ENCODE measurements at places on chromosomes 3 and 15. TPM values are rescaled to one million over a fixed set of nuclear protein-coding genes. Genes with fewer than 3 reads are reported as not detected.
A peak's percentile ranks its signal among the peaks of the same experiment; 100 is the strongest.

HIGD1A gene
- total RNA-seq = 227 TPM

GOLGA6B gene
- total RNA-seq = not detected

NDN gene
- 41.2 TPM for total RNA-seq

TMEM89 gene
- not detected for total RNA-seq

TMEM45A gene
- total RNA-seq = 48.5 TPM

CASR gene
- total RNA-seq = not detected

SERPINI2 gene
- total RNA-seq = not detected

ESYT3 gene
- total RNA-seq = 0.06 TPM

CXCR6 gene
- total RNA-seq = not detected

DNA sequence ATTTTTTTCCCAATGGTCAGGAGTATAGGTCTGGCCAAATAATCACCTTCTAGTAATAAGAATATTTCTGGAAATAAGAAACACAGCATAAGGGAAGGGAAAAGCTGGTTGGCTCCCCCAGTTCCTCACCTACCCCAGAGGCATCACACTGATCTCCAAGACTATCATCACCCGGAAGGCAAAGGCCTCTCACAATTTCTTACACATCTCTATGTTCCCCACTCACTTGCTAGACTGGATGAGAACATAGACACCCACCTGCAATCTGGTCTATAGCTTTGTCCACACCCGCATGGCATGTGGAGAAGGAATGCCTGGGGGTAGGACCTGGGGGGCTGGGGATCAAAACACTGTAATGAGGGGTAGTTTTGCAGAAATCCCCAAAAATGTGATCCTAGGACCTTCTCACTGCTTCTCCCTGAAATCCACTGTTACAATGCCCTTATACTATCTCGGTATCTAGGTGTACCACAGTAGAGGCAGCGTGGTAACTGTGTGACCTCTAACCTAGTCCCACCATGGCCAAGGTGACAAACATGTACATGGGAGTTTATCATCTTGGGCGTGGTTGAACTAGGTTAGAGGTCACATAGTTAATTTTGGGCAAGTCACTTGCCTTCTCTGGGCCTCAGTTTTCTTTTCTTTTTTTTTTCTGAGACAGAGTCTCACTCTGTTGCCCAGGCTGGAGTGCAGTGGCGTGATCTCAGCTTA lies 29.5 kb upstream of the NRROS start:
- DNase-seq = no peak

DNA sequence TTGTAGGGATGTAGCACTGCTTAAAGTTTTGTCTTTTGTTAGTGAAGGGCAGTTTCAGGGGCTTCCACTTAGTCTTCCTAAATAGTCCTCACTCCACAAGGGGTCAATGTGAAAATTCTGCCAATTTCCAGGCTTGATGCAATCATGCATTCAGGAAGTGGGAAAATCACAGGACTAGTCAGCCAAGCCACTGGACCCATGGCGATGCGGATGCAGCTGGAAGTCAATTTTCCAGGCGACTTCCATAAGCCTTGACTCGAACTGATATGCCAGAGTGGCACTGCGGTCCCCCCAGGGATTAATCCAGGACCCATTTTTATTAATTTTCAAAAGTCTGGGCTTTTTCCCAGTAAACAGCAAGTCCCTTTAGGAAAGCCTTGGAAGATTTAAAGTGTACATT lies 26.1 kb downstream of the GBE1 start:
- DNase-seq = no peak

DNA sequence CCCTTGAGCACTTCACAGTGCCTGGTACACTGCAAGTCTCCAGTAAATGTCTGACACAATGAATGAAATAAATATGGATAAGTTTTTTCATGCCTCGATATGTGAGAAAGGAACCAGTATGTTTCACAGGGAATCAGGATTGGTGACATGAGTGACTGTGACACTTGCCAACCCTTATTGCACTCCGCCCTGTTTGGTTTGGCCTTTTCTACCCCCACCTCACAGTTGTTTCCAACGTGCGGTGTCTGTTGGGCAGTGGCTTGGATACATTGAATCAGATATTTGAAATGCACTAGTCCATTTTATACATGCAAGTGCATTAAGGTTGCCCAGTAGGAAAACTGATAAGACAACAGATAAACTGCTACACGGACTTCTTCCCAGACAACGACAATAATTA lies 2.0 kb downstream of the NPHP3 start:
- no peak for DNase-seq

DNA sequence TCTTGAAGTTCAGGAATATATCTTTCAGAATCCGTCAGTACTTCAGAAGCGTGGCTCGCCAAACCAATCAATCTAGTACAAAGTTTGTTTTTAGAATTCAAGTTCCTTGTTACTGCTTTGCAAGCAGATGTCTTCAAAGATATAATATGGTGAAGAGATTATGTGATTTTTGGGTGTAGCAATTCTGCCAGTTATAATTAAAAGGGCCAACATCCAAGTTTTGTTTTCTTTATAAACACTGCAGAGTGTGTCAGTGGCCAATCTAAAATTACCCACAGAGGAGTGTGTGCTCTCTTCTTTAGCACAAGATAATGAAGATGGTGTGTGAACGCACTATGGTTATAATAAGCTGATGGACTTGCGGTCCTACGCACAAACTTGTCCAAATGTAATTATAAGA lies 493.6 kb upstream of the MDFIC2 start:
- DNase-seq = no peak

GRCh38 chr3:187828579-187829452 lies 83.5 kb upstream of the BCL6 start:
- DNase-seq = no peak

DNA sequence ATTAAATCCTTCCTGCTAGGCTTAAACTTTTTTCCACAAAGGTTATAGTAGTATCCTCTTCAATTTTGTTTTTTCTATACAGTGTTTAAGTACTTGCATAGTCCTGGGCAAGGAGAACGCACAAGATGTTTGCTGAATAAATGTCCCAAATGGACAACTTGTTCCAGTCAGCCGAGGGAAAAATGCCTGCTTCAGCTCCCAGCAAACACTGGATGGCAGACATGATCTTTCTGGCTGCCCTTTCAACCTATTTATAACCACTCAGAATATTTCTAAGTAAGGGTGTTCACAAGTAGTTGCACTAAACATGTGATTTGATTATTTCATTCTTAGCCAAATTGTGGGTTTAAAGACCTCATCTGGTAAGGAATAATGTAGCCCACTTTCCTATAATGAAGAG lies 29.8 kb downstream of the GNB4 start:
- DNase-seq = no peak

GRCh38 chr3:4856986-4857385 lies 122.3 kb upstream of the BHLHE40 start:
- no peak for DNase-seq

- no peak for DNase-seq
Observed at GRCh38 chr3:159839561-159840379, 148.9 kb upstream of the IL12A start.

DNA sequence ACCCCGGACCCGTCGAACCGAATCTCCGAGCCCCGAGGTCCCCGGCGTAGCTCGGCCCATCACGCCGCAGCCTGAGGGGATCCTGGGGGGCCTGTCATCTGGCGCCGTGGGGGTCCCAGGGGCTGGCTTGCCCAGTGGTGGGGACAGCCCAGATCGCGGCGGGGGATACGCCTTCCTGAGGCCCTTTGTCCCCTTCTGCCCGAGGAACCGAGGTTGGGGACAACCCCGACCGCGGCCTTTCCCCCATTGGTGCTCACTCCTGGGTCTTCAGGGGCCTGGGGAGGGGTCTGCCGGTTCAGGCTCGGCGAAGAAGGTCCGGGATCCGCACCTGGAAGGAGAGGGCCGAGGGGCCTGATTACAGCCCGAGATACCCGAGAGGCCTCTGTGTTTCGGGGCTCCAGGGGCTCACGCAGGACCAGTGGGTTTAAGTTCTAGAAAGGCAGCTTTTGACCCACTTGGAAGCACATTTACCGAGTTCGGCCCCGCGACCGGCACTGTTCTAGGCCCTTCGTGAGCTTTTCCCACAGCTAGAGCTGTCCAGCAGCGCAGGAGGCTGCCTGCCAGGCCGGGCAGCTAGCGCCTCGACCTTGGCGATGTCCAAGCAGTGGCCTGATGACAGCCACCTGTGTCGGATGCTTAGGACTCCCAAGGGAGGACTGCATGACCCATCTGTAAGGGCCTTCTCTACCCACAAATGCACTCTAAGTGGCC lies 504 bp downstream of the ABHD2 start:
- no peak for DNase-seq

GRCh38 chr3:71601811-71602210 lies 18.3 kb upstream of the FOXP1 start:
- DNase-seq = no peak

DNA sequence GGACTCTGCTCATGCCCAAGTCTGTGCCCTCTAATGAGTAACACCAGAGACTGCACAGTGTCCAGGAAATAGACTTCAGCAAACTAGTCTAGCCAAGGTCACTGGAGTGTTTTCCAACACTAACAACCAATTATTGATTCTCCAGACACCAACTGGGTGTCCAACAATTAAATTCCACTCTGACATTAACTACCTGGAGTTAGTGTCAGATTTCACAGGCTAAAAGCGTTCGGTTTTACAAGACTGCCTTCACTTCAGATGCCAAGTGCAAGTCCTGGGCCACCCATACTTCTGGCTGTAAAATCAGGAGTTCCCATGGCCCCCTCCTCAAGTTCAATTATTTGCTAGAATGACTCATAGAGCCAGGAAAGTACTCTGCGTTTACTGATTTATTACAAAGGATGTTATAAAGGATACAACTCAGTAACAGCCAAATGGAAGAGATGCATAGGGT lies 20.8 kb upstream of the CFAP161 start:
- no peak for DNase-seq

GRCh38 chr3:52403955-52404354 lies 40.9 kb downstream of the SEMA3G start:
- no peak for DNase-seq

DNA sequence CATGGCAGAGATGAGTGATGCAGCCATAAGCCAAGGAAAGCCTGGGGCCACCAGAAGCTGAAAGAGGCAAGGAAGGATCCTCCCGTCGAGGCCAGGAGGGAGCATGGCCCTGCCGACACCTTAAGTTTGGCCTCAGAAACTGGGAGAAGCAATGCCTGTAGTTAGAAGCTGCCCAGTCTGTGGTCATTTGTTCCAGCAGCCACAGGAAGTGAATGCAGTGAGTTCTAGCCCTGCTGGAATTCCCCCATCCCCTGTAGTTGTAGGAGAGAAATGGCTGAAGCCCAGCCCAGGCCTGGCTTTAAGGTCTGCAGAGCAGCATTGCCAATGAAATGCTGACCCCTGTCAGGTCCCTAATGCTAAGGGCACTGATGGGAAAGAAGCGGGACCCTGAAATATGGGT lies 12.2 kb upstream of the CHSY1 start:
- peak; percentile 26 for DNase-seq

- DNase-seq = no peak
Observed at GRCh38 chr3:108006881-108007331, 83.9 kb downstream of the CD47 start.

DNA sequence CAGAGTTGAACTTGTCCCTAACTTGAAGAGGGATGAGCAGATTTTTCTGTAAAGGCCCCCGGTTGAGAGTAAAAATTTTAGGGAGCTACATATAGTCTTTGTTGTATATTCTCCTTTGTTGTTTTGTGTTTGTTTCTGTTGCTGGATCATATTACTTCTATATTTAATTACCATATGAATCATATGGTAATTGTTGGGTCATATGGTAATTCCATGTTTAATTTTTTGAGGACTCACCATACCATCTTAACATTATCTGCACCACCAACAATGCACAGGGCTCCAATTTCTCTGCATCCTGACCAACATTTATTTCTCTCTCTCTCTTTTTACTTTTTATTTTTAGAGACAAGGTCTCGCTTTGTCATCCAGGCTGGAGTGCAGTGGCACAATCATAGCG lies 7.4 kb upstream of the ZFYVE19 start:
- no peak for DNase-seq

- DNase-seq = no peak
Observed at GRCh38 chr3:124407260-124407659, 323.0 kb upstream of the UMPS start.

DNA sequence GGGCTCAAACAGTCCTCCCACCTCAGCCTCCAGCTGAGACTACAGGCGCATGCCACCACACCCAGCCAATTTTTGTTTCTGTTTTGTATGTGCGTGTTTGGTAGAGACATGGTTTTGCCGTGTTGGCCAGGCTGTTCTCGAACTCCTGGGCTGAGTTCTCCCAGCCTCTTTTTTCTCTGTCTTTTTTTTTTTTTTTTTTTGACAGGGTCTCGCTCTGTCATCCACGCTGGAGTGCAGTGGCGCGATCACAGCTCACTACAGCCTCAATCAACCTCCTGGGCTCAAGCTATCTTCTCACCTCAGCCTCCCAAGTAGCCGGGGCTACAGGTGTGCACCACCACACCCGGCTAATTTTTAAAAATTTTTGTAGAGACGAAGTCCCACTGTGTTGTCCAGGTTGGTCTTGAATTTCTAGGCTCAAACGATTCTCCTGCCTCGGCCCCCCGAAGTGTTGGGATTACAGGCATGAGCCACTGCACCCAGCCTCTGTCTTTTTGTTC lies 867 bp upstream of the DCAF1 start:
- no peak for DNase-seq

Data from SJSA1 (cell line).